HEK293T (cell line): ENCODE measurements at places on chromosomes 7 and 10.

DNA sequence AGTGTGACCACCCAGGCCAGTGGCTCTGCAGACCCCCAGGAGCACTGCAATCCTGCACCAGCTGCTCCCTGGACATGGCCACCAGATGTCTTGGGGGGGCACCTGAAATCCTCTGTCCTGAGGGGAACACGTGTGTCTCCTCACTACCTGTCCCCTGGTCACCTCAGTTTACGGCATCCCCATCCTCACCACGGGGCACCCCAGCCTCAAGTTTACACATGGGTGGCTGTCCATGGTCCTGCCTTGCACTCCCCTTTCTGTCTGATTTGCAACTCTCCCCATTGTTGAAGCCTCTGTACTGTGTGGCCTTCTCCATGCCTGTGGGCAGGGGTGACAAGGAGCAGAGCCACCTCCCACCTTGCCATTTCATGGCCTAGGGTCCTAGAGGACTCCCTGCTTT is 67.2 kb downstream of the RAMP3 start:
- no peak for DNase-seq

- no peak for DNase-seq
Observed at GRCh38 chr7:45240273-45240771, 82.7 kb downstream of the RAMP3 start.

DNA sequence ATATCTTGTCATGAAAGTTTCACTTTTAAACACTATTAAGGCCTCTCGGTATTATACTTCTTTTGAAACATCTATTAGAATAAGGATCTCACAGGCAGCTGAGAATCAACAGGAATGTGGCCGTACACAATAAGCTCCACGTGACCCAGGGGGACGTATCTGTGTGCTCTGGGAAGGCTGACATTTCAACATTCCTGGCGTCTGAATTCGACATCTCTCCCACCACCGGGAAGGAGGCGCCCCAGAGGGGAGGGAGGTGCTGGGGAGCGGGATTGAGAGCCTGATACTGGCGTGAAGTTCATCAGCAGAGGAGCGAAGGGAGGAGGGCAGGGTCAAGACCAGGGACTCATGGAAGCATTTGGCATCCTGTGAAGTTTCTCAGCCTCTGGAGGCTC is 401.3 kb downstream of the DNAJB6 start:
- no peak for DNase-seq

DNA sequence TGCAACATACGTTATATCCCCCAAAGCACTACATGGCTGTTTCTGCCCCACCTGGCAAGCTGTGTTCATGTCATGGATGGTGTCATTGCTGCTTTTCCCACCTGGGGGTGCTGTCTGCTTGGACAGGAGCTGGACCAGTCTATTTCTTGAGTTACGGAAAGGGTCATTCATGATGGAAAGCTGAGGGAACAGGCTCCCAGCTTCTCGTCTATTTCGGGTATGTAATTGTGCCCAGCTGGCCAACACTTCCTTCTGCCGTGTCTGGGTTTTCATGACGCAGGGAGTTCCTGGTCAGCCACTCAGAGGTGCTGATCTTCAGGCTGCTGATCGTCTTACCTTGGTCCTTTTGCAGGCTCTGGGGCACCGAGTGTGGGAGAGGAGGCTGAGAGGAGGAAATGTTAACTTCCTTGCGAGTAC is 8.6 kb downstream of the BTBD16 start:
- DNase-seq: peak; percentile 81

- DNase-seq: no peak
Observed at GRCh38 chr7:113179313-113179712, 61.0 kb upstream of the SMIM30 start.

DNA sequence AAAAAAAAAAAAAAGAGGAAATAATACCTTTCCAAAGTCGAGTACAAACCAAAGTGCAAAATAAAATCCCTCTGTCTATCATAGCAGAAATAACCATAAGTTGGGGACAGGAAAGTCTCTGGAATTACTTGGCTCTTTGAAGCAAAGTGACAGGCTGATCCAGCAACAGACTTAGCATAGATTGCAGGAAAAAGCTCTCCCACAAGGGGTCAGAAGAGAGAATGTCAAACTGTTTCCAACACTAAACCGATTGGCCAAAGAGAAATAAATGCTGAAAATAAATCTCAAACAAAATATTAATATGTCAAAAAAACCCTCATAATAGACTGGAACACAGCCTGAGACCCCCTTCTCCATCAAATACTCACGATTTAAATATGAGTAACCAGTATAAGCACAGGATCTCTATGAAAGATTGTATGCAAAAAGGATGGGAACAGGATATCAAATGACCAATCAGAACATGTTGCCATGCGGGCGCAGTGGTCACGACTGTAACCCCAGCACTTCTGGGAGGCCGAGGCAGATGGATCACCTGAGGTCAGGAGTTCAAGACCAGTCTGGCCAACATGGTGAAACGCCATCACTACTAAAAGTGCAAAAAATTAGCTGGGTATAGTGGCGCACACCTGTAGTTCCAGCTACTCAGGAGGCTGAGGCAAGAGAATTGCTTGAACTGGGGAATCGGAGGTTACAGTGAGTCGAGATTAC is 1000.7 kb upstream of the LRRN3 start:
- peak; percentile 23 for DNase-seq

- DNase-seq: no peak
Observed at GRCh38 chr10:79433324-79434222, 11.9 kb downstream of the ZCCHC24 start.

DNA sequence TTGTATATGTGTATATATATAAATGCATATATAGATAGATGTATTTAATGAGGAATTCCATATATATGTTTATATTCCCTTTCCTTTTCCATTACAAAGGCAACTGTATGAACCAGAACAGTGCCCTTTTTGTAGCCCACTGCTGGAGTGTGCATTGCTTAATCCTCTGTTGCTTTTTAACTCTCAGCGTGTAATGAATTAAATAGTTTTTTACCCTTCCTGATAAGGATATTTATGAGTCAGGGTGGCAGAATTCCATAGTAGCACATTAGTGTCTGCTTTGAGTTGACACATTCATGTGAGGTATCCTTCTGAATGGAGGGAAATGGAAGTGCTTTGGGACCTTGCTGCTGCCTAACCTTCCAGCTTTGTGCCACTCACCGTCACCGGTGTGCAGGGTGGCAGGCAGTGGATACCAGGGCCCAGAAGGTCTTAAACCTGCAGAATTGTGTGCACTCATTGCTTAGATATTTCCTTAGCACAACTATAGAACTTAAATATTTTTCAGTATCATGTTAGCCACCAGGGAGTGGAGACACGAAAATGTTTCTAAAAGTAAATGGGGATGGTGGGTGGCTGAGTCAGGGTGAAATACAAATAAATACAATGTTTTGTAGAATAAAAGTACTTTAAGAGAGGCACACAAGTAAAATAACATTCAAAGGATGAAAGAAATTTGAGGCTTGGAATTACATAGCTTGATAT is 117.9 kb downstream of the SND1 start:
- no peak for DNase-seq

DNA sequence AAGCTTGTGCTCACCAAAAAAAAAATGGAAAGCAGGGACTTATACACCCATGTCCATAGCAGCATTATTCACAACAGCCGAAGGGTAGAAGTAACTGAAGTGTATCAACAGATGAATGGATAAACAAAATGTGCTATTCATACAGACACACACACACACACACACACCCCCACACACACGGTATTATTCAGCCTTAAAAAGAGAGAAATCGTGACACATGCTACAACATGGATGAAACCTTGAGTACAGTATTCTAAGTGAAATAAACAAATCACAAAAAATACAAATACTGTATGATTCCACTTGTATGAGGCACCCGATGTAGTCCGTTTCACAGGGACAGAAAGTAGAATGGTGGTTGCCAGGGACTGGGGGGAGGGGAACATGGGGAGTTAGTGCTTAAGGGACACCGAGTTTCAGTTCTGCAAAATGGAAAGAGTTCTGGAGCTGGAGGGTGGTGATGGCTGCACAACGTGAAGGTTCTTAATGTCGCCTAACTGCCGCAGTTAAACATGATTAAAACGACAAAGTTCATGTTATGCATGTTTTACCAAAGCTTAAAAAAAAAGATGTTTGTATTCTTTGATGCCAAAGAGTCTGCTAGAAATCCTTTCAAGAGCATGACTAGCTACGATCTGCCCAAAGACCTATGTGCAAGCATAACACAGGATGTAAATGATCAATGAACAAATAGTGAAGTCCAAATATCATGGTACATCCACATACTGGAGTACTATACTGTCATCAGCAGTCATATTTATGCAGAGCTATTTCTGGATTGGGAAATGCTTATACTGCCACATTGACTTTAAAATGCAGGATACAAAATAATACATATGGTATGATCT is 7.2 kb downstream of the TNS3 start:
- DNase-seq: no peak

DNA sequence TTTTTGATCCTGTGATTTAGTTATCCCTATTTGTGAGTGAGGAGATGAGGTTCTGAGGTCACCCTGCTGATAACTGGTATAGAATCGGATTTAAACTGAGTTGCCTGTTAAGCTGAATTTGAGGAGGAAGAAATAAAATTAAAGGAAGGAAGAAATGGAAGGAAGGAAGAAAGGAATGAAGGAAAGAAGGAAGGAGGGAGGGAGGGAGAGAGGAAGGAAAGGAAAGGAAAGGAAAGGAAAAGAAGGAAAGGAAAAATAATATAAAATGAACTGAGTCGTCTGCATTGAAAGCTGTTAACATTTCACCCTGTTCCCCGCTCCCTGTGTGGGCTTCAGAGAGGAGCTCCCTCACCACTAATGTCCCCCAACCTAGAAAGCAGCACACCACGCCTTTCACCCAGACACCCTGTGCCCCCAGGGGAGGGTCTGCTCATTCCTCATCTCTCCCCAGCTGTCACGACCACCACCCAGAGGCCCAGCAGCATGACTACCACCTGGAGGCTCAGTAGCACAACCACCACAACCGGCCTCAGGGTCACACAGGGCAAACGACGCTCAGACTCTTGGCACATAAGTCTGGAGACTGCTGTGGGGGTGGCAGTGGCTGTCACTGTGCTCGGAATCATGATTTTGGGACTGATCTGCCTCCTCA is 16.3 kb downstream of the PILRA start:
- no peak for DNase-seq

GRCh38 chr10:129027906-129028305 is 439.1 kb upstream of the MGMT start:
- no peak for DNase-seq

- no peak for DNase-seq
Observed at GRCh38 chr7:148835854-148836253, 48.2 kb downstream of the EZH2 start.

GRCh38 chr10:110840225-110840922 is 31.4 kb upstream of the PDCD4 start:
- no peak for DNase-seq
